ENCODE measurements at places on chromosomes 3 and 15. TPM values are rescaled to one million over a fixed set of nuclear protein-coding genes. Genes with fewer than 3 reads are reported as not detected.

- DNase-seq, result no peak
- no peaks in the 10 kb centered on the region for H3K36me3 ChIP-seq
- no peaks in the 10 kb centered on the region for H3K27me3 ChIP-seq
Measured at GRCh38 chr3:14508505-14508819, 31.7 kb downstream of the GRIP2 start.

DNA sequence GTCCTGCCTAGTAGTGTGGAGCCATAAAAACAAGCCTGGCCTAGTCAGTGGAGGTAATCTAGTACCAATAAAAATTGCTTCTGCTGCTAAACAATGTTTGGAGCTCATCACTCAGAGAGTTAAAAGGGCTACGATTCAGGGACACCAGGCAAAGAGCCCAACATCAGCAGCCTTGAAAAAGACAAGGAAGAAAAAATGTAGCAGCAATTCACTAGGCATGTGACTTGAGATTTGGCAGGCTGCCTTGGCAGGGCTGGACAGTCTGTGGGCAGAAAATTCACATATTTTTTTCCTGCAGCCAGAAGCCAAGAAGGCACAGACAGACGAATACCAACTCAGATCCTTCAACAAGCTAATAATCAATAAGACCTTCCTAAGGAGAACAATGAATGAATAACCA lies 47.2 kb downstream of the IGSF11 start:
- DNase-seq, result no peak
- H3K36me3 ChIP-seq, result no peaks in the 10 kb centered on the region
- H3K27ac ChIP-seq, result no peak overlapping the region
- no peak overlapping the region for H3K4me3 ChIP-seq

Gene KCNMB3
- 0.74 TPM for total RNA-seq

DNA sequence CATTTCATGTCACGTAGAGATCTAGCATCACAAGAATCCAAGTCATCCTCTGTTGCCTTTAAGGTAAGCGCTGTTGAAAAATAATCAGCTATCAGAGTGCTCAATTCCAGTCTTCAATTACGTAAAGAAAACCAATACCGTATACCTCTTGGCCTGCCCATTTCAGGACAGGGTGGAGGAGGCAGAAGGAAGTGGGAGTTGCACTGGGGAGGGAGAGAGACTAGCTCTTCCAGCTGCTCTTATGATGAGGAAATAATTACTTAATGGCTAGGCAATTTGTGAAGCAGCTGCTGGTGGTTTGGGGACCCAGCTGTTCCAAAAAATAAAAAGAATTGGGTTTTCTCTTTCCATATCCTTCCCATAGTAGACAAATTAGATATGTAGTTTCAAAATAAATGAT lies 365.8 kb upstream of the MCTP2 start:
- no peak overlapping the region for H3K27ac ChIP-seq
- DNase-seq, result no peak
- peaks cover 11% of the 10 kb centered on the region for H3K4me1 ChIP-seq

DNA sequence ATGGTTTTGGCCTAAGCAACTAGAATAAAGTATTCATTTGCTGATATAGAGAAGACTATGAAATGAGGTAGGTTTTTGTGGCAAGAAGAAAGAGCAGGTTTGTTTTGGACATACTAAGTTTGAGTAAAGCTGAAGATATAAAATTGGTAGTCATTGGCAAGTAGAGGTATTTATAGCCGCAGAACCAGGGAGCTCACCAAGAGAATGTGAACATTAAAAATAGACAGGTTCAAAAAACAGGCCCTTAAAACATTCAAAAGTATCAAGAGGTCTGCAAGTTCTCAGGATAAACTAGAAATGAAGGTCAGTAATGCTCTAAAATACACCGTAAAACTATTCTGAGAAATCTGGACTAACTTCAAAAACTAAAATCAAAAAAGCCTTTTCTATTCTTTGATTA lies 240.7 kb downstream of the SCAPER start:
- H3K27ac ChIP-seq, result no peak overlapping the region
- H3K36me3 ChIP-seq, result peaks cover 30% of the 10 kb centered on the region
- DNase-seq, result no peak
- no peak overlapping the region for H3K4me3 ChIP-seq
- no peaks in the 10 kb centered on the region for H3K27me3 ChIP-seq
- peaks cover 2% of the 10 kb centered on the region for H3K4me1 ChIP-seq

- H3K4me3 ChIP-seq, result no peak overlapping the region
- peaks cover 10% of the 10 kb centered on the region for H3K4me1 ChIP-seq
- H3K36me3 ChIP-seq, result no peaks in the 10 kb centered on the region
- DNase-seq, result no peak
Measured at GRCh38 chr15:57698243-57698642, 8.3 kb upstream of the POLR2M start.

DNA sequence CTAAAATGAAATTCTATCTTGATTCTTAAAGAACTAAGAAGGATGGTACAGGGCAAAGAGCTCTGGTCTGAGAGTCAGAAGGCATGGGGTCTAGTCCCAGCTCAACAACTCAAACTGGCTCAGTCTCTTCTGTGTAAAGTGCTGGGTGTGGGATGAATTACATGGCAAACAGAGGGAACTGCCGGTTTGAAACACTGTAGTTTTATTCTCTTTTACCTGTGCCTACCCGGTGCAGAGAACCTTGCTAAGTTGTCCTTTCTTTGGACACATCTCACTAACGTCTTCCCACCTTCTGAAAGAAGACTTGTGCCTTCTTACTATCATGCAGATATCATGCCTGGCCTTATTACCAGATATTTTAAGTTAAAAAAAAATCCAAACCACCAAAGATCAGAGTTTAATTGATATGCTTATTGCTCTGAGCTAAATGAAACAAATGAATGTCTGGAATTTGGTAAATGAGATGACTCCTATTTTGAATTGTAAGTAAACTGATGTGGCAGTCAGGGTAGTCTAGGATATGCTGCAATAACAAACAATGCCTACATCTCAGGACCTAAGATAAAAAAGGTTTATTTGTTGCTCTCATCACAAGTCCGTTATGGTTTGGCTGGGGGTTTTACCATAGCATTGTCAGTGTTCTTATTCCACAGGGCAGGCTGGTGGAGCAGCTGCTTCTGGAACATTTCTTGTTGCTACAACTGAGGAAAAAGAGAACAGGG lies 12.5 kb upstream of the RARRES1 start:
- H3K27me3 ChIP-seq, result no peaks in the 10 kb centered on the region
- no peak for DNase-seq
- peaks cover 16% of the 10 kb centered on the region for H3K4me1 ChIP-seq

DNA sequence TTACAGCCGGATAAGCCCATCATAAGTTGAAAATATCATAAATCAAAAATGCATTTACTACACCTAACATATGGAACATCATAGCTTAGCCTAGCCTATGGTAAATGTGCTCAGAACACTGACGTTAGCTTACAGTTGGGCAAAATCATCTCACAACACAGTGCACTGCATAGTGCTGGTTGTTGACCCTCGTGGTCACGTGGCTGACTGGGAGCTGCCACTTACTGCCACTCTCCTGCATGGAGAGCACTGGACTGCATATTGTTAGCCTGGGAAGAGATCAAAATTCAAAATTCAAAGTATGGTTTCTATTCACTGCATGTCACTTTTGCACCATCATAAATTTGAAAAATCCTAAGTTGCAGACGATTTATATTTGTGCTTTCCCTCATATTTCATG lies 94.0 kb upstream of the CACNA2D3 start:
- no peak overlapping the region for H3K27ac ChIP-seq
- no peak overlapping the region for H3K4me3 ChIP-seq
- DNase-seq, result no peak
- H3K4me1 ChIP-seq, result no peaks in the 10 kb centered on the region
- no peaks in the 10 kb centered on the region for H3K36me3 ChIP-seq

Gene TMEM39A
- 32.5 TPM for total RNA-seq

DNA sequence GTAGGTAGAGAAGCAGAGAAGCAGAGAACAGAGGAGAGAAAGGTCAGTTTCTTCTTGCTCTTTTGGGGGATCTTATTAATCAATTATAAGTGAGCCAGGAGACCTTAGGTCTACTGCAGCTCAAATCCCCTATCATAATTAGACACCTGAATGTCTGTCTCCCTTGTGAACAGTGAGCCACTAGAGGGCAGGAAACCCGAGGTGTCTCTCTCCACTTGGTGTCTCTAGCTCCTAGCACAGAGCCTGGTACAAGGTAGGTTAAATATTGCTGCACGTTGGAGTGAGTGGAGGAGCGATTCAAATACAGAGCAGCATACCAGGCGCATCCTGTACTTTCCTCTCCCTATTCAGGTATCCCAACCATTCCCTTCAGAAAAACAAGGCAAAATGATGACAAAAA lies 2.0 kb upstream of the ST8SIA2 start:
- H3K36me3 ChIP-seq, result no peaks in the 10 kb centered on the region
- no peak overlapping the region for H3K4me3 ChIP-seq
- peaks cover 76% of the 10 kb centered on the region for H3K27me3 ChIP-seq

Gene HIGD2B
- total RNA-seq, result 0.26 TPM

DNA sequence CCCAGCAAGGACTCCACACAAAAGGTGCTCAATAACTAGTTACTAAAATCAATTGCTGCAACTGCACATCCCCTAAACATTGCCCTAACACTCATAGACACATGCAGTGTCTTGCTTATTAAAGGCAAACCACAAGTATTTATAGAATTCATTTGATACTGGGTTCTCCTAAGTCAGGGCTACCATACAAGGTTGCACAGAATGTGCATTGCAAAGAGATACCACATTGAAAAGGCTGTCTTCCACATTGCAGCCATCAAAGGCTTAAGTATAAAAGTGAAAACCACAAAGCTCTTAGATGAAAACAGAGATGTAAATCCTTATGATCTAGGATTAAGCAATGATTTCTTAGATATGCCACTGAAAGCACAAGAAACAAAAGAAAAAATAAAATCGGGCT lies 33.6 kb upstream of the TOPAZ1 start:
- H3K27ac ChIP-seq, result peak overlapping the region; percentile 50
- H3K4me1 ChIP-seq, result peaks cover 27% of the 10 kb centered on the region
- H3K36me3 ChIP-seq, result no peaks in the 10 kb centered on the region
- H3K4me3 ChIP-seq, result no peak overlapping the region
- DNase-seq, result no peak

Gene CPEB1
- total RNA-seq, result 1.1 TPM

- H3K4me1 ChIP-seq, result peaks cover 24% of the 10 kb centered on the region
- no peaks in the 10 kb centered on the region for H3K36me3 ChIP-seq
- no peak for DNase-seq
Measured at GRCh38 chr15:68583936-68584755, 5.4 kb downstream of the CORO2B start.

DNA sequence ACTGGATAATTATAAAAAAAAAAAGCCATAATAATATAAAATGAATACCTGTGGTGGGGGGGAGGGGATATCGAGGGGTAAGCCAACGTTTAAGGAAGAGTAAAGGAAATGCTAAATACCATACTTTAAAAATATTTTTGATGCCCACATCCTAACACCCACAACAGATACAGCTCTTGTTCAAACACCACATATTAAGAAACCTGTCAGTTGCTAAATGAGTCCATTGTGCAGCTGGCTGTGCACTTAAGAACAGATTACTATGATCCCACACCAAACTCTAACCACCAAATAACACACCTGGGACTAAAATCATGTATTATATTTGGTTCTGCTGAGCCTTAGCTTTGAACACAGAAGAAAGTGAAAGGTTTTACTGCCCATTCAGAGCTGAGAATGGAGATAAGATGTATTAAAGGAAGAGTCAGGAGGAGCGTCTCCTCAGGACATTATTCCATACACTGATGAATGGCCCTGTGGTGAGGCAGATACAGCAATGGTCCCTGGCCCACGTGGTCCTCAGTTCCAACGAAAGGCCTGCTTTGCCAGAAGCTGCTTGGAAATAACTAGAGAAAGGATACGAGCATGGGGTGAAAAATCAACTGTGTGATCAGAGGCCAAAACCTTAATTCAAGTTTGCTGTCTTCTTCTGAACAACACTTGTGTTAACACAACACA lies 515.4 kb downstream of the FOXP1 start:
- DNase-seq, result no peak
- H3K4me1 ChIP-seq, result peaks cover 59% of the 10 kb centered on the region
- H3K36me3 ChIP-seq, result peaks cover 30% of the 10 kb centered on the region
- H3K27ac ChIP-seq, result peak overlapping the region; percentile 91

DNA sequence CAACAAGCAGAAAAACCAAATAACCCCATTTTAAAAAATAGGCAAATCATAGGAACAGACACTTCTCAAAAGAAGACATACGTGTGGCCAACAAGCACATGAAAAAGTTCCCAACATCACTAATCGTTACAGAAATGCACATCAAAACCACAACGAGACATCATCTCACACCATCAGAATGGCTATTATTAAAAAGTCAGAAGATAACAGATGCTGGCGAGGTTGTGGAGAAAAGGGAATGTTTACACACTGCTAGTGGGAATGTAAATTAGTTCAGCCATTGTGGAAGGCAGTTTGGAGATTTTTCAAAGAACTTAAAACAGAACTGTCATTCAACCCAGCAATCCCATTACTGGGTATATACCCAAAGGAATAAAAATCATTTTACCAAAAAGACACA lies 60.7 kb downstream of the ABI3BP start:
- H3K4me3 ChIP-seq, result no peak overlapping the region
- no peaks in the 10 kb centered on the region for H3K4me1 ChIP-seq
- DNase-seq, result no peak
- H3K36me3 ChIP-seq, result no peaks in the 10 kb centered on the region
- peaks cover 5% of the 10 kb centered on the region for H3K27me3 ChIP-seq

Gene CELSR3
- total RNA-seq, result 18.6 TPM

Gene SLCO3A1
- total RNA-seq, result 2.0 TPM

DNA sequence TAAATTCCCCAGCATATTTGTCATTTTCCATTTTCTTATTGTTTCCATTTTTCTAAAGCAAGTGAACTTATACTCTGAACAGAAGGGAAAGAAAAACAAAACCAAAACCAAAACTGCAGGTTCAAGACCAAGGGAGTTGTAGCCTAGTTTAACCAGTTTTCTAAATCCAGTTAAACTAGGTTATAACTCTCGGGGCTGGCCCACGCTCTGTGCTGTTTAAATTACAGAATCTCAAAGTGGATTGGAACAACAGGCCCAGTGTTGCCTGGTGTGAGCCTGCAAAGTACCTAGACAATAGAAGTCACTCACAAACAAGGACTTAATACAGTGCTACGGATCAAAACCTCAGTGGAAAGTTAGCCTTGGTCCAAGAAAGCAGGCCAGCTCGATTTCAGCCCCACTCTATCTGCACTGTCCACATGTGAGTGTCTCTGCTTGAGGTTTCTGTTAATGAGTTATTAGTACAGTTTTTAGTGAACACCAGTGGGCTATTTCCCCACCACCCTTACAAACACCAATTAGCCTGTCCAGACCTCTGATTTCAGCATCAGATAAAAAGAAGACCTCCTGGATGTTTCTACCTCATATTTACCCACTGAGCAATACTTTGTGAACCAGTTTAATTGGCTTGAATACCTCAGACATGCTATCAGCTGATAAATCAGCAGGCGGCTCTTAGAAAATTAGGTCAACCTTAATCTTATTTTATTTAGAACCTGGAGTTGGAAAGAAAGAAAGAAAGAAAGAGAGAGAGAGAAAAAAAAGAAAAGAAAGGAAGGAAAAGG lies 93.8 kb upstream of the PDZRN3 start:
- H3K27ac ChIP-seq, result no peak overlapping the region
- H3K4me3 ChIP-seq, result no peak overlapping the region
- no peak for DNase-seq
- H3K36me3 ChIP-seq, result no peaks in the 10 kb centered on the region
- no peaks in the 10 kb centered on the region for H3K27me3 ChIP-seq
- no peaks in the 10 kb centered on the region for H3K4me1 ChIP-seq
